Kidney tubule cell (primary cell): ENCODE measurements at places on chromosomes 6 and 20.
A peak's percentile ranks its signal among the peaks of the same experiment; 100 is the strongest.

GRCh38 chr6:15513801-15514711 lies 148.8 kb downstream of the DTNBP1 start:
- no peak for DNase-seq

GRCh38 chr6:139370283-139370998 lies 4.0 kb downstream of the CITED2 start:
- DNase-seq: peak; percentile 73

DNA sequence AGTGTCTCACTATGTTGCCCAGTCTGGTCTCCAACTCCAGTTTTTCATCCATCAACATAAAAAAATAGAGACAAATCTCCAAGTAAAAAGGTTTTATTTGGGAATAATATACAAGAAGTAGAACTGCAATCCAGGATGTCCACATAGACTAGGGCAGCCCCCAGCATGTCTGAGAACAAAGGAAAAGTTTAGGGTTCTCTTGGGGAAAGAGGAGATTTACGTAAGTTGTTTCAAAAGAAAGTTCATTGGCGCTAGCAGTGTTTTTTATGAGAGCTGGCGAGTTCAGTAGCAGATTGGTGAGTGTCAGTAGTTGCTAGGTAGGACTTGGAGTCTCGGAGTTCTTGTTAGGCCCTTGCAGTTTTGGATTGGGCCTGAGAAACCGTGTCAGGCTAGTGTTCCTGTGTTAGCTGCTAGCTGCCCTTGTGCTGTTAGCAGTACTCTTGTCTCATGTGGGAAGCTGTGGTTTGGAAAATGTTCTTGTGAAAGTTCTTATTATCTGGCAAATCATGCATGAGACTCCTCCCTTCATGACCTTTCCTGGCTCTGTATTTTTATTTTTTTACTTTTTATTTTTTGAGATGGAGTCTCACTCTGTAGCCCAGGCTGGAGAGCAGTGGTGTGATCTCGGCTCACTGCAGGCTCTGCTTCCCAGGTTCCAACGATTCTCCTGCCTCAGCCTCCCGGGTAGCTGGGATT lies 24.7 kb downstream of the TTLL9 start:
- DNase-seq: peak; percentile 34

- DNase-seq: peak; percentile 35
Observed at GRCh38 chr6:75691012-75691411, 58.0 kb upstream of the MYO6 start.

DNA sequence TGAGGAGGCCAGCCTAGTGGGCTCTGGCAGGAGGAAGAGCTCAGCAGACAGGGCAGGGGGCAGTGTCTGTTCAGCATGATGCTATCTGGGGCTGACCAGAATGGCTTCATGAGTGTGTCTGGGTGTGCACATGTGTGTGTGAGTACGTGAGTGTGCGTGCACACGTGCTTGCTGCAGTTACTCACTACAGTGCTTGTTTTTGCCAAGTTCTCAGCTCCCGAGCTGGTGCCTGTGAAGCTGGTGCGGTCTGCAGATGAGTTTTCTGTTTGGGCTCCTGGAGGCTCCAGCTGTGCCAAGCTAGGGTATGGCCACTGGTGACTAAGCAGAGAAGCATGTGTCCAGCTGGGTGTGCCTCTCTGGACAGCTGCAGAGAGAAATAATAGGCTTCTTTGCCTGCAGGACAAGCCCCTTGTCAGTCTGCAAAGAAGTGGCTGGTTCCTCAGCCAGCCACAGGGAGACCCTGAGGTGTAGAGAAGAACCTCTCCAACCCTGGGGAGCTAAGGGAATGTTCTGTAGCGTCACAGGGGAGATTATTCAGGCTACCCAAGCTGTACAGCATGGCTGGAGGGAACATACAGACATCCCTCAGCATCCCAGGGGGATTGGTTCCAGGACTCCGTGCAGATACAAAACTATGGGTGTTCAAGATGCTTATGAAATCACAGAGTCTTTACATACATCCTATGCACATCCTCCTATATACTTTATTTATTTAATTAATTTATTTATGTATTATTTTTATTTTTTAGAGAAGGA lies 40.2 kb upstream of the FAM50B start:
- DNase-seq: peak; percentile 83

DNA sequence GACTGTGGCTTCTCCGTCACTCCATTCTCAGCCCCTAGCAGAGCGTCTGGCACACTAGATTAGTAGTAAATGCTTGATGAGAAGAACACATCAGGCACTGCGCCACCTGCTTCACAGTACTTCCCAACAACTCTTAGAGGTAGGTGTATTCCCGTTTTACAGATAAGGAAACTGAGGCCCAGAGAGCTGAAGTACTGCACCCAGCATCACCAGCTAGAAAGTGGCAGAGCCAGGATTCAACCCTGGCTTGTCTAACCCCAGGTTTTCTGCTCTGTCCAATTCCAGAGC lies 3.5 kb downstream of the PRND start:
- DNase-seq: no peak

GRCh38 chr20:50561379-50562078 lies 51.3 kb downstream of the PTPN1 start:
- peak; percentile 90 for DNase-seq

DNA sequence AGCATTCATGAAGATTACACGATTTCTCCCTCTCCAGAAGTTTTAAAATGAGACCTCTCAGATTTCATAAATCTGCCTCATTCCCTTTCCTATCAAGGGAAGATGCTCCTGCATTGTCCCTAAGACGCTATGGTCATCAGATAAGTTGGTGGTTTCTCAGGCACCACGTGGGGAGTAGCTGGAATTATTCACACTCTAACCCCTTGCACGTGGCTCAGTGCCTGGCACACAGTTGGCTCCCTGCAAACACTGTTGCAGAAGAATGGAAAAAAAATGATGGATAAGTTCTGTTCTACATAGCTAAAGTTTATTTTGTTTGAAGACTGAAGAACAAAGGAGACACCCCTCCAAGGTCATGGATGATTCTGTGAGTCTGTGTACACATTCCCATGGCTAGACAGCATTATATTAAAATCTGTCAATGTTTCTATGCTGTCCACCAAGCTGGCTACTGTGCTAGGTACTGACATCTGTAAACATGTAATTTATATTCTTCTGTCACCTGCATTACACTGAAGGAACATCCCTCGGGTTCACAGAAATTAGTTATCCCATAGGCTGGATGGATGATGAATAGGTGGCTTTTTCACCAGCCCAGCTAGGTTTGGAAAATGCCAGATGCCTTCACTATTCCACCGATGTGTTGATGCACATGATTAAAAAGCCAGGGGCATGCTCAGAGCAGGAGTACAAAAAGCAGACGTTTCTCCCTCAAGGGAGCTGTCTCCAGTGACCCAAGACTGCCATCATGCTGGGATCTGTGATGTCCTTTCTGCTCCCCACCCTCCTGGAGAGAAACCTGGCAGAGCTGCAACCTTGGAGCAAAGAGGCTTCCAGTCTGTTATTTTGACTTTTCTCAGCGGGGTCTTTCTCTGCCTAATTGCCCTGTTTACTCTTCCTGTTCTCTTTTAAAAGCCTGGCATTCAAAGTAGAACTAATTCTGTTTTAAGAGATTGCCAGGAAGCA lies 610.5 kb downstream of the UTRN start:
- no peak for DNase-seq

DNA sequence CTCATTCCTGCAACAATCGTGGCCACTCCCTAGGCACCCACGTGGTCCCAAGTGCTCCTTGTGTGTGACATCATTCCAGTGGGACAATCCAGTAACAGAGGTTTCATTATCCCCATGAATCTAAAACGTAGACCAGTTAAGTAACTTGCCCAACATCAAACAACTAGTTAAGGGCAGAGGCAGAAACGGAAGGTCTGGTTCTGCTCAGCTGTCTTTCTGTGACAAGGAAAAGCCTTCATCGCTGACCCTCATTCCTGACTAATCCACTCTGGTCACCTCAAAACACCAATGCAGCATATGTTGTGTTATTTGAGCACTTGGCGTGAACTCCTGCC lies 261.4 kb upstream of the JARID2 start:
- DNase-seq: peak; percentile 9

DNA sequence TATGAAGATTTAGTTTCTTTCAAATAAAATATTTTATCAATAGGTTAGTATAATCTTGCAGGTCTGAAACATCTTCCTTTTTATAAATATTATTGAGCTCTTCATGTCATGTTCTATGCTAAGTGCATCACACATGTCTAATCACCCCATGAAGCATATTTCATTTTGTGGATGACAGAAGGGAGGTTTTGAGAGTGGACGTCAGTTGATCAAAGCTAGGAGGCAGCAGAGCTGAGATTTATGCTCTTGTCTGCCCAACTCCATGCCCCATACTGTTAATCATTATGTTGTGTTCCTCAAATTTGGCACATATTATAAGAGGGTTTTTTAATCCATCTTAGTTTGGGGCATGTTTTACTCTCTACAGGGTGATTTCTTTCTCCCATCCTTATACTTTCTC lies 22.7 kb downstream of the DSE start:
- no peak for DNase-seq

- DNase-seq: no peak
Observed at GRCh38 chr6:156026486-156027247, 571.0 kb upstream of the NOX3 start.

DNA sequence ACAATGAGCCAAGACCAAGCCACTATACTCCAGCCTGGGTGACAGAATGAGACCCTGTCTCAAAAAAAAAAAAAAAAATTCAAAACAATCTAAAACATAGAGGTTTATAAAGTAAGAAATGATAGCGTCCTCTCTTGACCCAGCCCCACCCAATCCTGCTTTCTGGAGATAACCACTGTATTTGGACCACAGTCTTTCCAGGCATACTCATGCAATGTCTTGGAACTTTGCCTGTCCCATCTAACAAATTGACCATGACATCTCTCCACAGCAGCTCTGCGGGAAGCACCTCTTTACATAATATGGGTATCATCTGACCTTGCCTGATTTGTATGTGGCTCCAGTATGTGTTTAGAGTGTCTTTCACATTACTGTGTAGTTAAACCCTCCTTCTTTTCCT lies 9.1 kb upstream of the SHLD1 start:
- DNase-seq: no peak

GRCh38 chr6:107716688-107717089 lies 107.4 kb downstream of the SCML4 start:
- DNase-seq: peak; percentile 36

- no peak for DNase-seq
Observed at GRCh38 chr6:158226655-158227512, 58.7 kb downstream of the GTF2H5 start.

- DNase-seq: peak; percentile 50
Observed at GRCh38 chr6:158205169-158205944, 37.2 kb downstream of the GTF2H5 start.

DNA sequence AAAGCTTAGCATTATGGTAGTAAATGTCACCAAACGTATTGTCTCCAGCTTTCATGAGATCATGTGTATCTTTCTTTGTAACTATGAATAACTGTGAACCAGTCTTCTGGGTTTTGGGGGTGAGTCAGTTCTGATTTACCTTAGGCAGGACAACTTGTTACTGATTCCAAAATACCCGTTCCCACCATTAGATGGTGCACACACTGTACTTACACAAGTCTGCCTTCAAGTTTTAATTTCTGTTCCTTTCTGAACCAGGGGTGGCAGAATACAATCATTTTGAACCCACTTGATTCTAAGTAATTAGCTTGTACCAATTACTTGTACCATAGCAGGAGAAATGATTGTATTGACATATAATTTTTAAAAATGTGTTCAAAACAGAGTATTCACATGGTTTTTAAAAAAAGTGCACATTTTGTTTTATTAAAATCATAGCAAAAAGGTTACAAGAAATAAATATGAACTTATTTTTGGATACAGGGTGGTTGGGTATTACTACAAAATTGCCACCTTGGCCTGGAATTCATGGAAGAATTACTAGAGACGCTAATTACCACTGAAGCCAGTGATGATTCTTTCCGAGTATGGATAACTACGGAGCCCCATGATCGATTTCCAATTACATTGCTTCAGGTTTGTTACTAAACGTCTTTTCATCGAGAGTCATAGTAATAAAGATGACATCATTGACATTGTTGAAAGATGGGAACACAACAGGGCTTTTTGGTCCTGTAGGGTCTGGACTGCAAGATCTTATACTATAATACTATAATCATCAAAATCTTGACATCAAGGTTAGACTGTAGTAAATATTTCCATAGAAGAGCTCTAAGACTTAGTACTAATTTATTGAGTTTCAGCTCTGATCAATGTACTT lies 75.2 kb upstream of the GLP1R start:
- peak; percentile 79 for DNase-seq

- peak; percentile 100 for DNase-seq
Observed at GRCh38 chr20:63682384-63683139, 13.9 kb upstream of the TNFRSF6B start.

GRCh38 chr6:81929828-81930227 lies 177.3 kb upstream of the TENT5A start:
- DNase-seq: peak; percentile 15

DNA sequence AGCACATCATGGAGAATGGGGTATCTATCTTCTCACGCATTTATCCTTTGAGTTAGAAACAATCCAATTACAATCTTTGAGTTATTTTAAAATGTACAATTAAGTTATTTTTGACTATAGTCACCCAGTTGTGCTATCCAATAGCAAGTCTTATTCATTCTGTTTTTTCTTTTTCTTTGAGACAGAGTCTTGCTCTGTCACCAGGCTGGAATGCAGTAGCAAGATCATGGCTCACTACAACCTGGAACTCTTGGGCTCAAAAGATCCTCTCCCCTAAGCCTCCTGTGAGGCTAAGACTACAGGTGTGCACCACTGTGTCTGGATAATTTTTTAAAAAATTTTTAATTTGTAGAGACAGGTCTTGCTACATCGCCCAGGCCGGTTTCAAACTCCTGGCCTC lies 201.5 kb upstream of the ZNF217 start:
- peak; percentile 54 for DNase-seq

DNA sequence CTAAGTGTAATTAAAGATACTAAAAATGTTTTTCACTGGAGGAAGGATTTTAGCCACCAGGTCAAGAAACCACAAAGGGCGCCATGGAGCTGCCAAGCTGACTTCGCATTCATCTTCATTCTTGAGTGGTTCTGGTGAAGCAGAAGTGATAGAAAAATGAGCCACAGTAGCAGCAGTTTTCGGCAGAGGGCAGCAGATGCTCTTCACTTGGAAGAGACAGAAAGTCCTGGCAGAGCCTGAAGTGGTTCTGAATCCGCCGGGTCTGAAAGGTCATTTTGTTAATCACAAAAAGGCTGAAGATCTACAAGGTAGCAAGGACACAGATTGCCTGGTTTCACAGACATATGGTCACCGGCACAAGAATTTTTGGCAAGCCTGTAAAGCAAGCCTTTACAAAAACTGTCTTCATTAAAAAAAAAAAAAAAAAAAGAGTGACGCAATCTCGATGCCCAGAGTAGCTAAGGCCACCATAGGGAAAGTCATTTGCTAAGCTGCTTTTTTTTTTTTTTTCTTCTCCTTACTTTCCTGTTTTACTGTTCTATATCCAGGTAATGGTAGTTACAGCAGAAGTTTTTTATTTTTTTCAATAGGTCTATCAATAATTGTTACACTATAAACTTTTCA lies 345.1 kb upstream of the AGPAT4 start:
- DNase-seq: peak; percentile 79

DNA sequence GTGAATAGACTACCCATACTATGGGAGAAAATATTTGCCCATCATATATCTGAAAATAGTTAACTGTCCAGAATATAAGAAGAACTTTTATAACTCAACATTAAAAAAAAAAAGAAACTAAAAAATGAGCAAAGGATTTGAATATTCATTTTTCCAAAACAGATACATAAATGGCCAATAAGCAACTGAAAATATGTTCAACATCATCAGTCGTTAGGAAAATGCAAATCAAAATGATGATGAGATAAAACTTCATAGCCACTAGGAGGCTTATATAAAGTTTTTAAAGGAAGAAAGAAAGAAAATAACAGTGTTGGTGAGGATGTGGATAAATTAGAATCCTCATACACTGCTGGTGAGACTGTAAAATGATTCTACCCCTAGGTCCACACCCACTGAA lies 32.6 kb upstream of the HMGN3 start:
- no peak for DNase-seq

- DNase-seq: peak; percentile 29
Observed at GRCh38 chr20:13777171-13777601, 7.5 kb downstream of the ESF1 start.
